ENCODE measurements at places on chromosomes 3 and 15. TPM values are rescaled to one million over a fixed set of nuclear protein-coding genes. Genes with fewer than 3 reads are reported as not detected.

GRCh38 chr3:124593442-124593829 lies 136.8 kb upstream of the UMPS start:
- H3K4me3 ChIP-seq: no peak overlapping the region
- H3K36me3 ChIP-seq: no peaks in the 10 kb centered on the region
- peak overlapping the region; percentile 94 for H3K27ac ChIP-seq

The PSMA4 gene
- total RNA-seq: 95.3 TPM

- H3K27ac ChIP-seq: peak overlapping the region; percentile 90
- DNase-seq: no peak
- peaks cover 32% of the 10 kb centered on the region for H3K4me1 ChIP-seq
- no peaks in the 10 kb centered on the region for H3K36me3 ChIP-seq
- H3K27me3 ChIP-seq: no peaks in the 10 kb centered on the region
These were observed 67.4 kb upstream of the FNDC3B start for GRCh38 chr3:171971919-171972514.

DNA sequence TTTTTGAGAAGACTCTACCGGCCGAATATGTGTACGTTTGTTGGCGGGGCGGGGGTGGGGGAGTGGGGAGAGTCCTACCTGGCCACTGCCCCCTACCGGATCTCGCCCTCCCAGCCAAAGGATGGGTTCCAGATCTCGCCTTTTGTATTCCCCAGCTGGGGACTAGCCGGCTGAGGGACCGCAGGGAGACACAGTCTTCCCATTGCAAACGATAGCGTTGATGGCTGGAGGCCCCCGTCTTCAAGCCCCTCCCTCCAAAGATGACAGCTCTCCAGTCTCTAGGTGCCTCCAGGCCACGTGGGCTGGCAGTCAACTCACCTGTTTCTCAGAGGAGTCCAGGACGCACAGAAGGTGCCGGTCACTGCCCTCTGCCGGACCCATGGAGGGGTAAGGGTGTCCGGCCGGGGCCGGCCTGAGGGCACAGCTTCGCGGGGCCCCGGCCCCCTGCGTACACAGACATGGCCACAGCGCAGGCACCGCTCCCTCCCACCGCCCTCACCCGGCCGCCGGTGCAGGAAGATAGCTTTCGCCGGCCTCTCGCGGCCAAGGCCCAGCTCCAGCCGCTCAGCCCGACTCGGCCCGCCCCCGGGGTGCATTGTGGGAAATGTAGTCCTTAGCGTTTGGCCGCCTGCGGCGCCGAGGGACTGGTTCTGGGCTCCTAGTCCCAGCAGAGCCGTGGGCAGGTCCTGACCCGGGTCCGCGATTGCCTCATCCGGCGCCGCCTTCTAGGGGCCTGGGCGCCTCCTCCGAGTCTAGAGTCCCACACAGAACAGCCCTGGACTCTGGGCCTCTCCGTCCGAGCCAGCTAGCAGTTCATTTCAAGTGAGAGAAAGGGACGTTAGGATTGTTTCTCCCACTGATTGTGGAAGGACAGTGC lies at the start of gene MON1A:
Gene MON1A (minus strand): TSS at position 521 of the 877 bp plus-strand sequence. CDS start 16,465 bp downstream, outside the sequence.
- no peaks in the 10 kb centered on the region for H3K4me1 ChIP-seq
- peak within 1 kb of the TSS; percentile 87 for H3K27ac ChIP-seq
- H3K27me3 ChIP-seq: no peaks in the 10 kb centered on the region
- peak; percentile 99 for DNase-seq
- H3K4me3 ChIP-seq: peak within 1 kb of the TSS; percentile 90
- no peaks in the 10 kb centered on the region for H3K36me3 ChIP-seq

Measured in liver (tissue), 10 donors.